ENCODE measurements at places on chromosomes 2 and 18. TPM values are rescaled to one million over a fixed set of nuclear protein-coding genes. Genes with fewer than 3 reads are reported as not detected.
A peak's percentile ranks its signal among the peaks of the same experiment; 100 is the strongest.

- DNase-seq = no peak
These were observed 658.2 kb upstream of the SALL3 start for GRCh38 chr18:78321402-78321801.

- DNase-seq = no peak
These were observed 136.7 kb downstream of the CDH2 start for GRCh38 chr18:28040211-28040610.

GRCh38 chr2:74063486-74063885 lies 78.8 kb downstream of the TET3 start:
- DNase-seq = no peak

DNA sequence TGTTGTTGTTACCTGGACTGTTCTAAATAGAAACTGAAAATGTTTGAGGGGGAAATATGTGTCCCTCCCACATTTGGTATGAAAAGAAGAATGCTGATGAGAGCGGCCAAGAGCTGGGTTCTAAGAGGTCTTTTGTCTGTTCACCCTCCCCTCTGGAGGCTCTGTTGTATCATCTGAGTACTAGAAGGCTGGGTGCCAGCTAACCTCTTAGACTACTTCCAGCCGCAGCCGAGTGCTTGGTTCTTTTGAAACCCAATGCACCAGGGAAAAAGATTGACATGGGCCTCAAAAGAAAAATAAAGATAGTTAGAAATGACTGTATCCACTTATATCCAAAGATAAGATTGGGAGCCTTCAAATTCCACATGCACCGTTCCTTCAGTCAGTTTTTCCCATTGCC lies 255.9 kb downstream of the TXNL1 start:
- no peak for DNase-seq

- no peak for DNase-seq
These were observed 589 bp upstream of the DAW1 start for GRCh38 chr2:227870710-227871374.

- DNase-seq = no peak
These were observed 844.9 kb upstream of the CRIM1 start for GRCh38 chr2:35510636-35511035.

- no peak for DNase-seq
These were observed 155.5 kb downstream of the CTIF start for GRCh38 chr18:48694295-48694694.

GRCh38 chr2:163265562-163265961 lies 427.0 kb upstream of the KCNH7 start:
- no peak for DNase-seq

GRCh38 chr2:61726456-61727209 lies 127.2 kb downstream of the FAM161A start:
- no peak for DNase-seq

DNA sequence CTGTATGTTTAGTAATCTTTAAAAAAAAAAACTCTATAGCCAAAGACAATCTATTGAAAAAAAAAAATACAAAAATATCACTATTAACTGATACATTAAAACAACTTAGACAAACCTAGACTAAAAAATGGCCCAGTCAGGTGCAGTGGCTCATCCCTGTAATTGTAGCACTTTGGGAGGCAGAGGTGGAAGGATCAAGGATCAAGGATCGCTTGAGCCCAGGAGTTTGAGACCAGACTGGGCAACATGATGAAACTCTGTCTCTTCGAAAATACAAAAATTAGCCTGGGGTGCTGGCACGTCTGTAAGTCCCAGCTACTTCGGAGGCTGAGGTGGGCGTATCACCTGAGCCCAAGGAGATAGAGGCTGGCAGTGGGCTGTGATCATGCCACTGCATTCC lies 16.1 kb downstream of the ESCO1 start:
- DNase-seq = no peak

DNA sequence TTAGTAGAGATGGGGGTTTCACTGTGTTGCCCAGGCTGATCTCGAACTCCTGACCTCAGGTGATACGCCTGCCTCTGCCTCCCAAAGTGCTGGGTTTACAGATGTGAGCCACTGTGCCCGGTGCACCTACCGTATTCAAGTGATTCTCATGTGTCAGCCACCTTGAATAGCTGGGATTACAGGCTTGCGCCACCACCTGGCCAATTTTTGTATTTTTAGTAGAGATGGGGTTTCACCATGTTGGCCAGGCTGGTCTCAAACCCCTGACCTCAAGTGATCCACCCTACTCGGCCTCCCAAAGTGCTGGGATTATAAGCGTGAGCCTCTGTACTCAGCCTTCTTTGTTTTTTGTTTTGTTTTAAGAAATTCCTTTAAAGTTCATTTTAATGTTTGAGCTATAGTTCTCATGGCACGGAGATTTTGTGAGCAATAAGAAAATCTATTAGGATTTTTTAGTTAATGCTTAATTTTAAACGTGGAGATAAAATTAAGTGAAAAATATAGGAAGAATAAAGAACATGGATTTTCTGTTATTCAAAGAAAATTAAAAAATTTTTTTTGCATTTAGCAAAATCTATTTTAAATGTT lies 242.6 kb downstream of the PHLPP1 start:
- peak; percentile 71 for DNase-seq

- no peak for DNase-seq
These were observed 638.0 kb upstream of the VRK2 start for GRCh38 chr2:57408587-57408986.

NEB gene
- 1.2 TPM for total RNA-seq

LOXL3 gene
- total RNA-seq = 3.1 TPM

SLC25A52 gene
- not detected for total RNA-seq

FTCDNL1 gene
- total RNA-seq = 2.2 TPM

ELOA2 gene
- total RNA-seq = not detected

CHRNG gene
- total RNA-seq = not detected

All from activated T-cell treated with anti-CD3 and anti-CD28 coated beads, Interleukin-2, amount 50 U/mL, for 72 hours (primary cell).